Activated T-cell treated with anti-CD3 and anti-CD28 coated beads for 48 hours (primary cell): ENCODE measurements at places on chromosomes 11 and 22.

GRCh38 chr11:58917159-58917783 lies 22.0 kb upstream of the GLYATL1 start:
- DNase-seq = no peak

- no peak for DNase-seq
These were observed 10.0 kb downstream of the OPCML start for GRCh38 chr11:133522344-133522743.

DNA sequence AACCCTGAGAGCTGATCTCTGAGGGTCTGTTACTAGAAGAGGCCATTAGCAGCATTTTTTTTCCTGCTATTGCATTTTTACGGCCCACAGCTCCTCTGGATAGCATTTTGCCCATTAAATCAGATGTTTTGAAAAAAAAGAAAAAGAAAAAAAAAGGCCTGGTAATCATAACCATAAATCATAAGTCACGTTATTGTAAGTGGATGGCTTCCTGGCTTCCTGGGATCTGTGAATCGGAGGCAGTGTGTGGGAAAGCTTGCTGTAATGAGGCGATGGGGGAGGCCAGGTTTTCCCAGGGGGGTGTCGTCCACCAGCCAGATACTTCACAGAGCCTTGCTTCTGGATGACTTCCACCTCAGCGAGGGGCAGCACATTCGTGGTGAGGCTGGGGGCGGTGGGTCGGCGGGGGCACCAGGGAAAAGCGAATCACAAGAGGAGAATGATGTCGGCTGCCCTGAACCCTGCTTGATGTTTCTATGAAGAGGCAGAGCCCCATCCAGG lies 106.5 kb upstream of the SYT13 start:
- no peak for DNase-seq

- DNase-seq = no peak
These were observed 88.6 kb upstream of the RCN1 start for GRCh38 chr11:32002311-32002710.

DNA sequence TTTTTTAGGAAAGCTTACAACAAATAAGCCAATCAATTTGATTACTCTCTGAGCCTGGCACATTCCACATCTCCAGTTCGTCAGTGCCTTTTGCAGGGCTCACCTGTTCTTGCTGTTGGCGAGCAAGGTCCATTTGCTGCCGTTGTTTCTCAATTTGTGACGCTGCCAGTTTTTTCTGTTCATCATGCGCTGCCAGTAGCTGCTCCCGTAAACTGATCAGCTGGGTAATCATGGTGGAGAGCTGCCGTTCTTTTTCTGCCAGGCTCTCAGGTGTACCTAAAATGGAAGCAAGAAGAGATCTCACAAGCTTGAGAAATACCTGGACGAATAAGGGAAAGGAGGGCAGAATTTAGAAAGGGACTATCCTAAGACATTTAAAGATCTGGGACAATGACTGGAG lies 169.7 kb downstream of the SOX6 start:
- no peak for DNase-seq

- DNase-seq = no peak
These were observed 304.6 kb downstream of the OPCML start for GRCh38 chr11:133227632-133228111.

DNA sequence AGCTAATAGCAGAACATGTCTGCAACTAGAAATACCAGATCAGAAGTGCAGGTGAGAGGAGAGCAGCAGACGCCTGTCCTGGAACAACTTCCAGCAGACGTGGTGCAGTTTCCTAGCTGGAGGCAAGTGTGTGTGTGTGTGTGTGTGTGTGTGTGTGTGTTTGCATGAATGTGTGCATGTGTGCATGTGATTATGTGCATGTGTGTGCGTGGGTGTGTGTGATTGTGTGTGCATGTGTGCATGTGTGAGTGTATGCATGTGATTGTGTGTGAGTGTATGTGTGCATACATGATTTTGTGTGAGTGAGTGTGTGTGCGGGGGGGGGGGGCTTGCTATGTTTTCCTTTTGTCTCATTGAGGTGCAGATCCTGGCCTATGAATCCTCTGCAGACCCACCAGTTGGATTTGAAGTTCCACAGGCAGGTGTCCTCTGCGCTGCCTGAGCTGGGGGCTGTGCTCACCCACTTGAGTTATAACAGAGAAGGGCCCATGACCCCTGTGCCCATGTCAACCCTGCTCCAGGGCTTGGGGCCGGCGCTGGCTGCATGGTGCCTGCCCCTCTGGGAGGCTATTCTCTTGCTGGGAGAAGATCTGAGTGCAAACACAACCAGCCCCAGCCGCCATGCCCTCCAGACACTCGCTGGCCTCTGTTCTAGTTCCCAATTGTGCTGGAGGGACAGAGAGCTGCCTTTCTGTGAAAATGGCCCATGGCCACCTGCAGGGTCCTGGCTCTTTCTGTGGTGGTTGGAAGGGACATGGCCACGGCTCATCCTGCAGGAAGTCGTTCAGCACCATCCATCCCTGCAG lies 821.3 kb downstream of the BRD1 start:
- DNase-seq = no peak
